Activated naive CD8-positive, alpha-beta T cell treated with anti-CD3 and anti-CD28 coated beads, Interleukin-2, amount 10 ng/mL, durations not matched to agents 7 days and 5 days (primary cell): ENCODE measurements at places on chromosomes 1 and 21.

- no peaks in the 10 kb centered on the region for H3K27me3 ChIP-seq
- H3K4me3 ChIP-seq: no peak overlapping the region
- peaks cover 39% of the 10 kb centered on the region for H3K36me3 ChIP-seq
- no peak overlapping the region for H3K27ac ChIP-seq
- peak; percentile 42 for DNase-seq
- peaks cover 41% of the 10 kb centered on the region for H3K4me1 ChIP-seq
Measured at GRCh38 chr1:221740993-221741702, 741 bp downstream of the DUSP10 start.

DNA sequence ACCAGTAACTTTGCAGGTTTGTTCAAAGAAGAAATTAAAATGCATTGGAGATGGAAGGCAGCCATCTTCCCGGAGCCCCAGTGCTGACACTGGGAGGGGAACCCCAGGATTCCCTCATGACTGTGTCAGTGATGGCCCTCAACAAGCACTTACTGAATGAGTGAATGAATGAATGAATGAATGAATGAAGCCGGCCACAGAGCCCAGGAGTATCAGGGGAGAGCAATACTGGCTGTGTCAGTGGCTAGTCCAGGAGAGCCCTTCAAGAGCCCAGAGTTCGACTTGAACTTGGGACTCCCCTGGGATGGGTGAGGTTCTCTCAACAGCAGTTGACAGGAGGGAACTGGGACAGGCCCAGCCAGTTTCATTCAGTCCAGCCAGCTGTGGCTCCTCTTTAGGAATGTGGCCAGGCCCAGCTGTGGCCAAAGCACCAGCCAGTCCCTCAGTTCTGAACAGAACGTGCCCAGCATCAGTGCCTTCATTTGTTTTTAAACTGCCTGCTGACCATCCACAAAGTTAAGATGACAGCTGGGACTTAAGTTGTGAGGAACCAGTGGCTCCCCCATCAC, 9.2 kb upstream of the ERG start:
- H3K4me3 ChIP-seq: no peak overlapping the region
- no peak overlapping the region for H3K27ac ChIP-seq
- H3K27me3 ChIP-seq: peaks cover 23% of the 10 kb centered on the region
- no peak for DNase-seq
- H3K4me1 ChIP-seq: peaks cover 6% of the 10 kb centered on the region
- no peaks in the 10 kb centered on the region for H3K36me3 ChIP-seq

DNA sequence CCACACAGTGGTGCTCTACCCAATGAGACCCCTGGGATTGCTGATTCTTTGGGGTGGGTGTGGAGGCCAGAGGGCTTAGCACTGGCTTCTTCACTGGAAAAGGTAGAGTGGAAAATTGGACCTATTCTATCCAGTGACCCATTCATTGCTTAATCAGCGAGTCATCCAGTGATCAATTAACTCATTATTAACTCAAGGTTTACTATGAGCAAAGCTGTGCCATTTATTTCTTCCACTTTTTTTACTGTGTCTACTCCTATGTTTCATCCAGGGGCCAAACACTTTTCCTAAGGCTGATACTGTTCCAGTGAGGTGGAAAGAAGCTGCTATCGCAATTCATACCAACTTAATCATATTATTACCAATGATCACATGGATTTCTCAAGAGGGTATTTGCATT, 363.9 kb downstream of the RPS6KC1 start:
- no peaks in the 10 kb centered on the region for H3K36me3 ChIP-seq
- H3K27ac ChIP-seq: no peak overlapping the region
- DNase-seq: no peak
- H3K4me1 ChIP-seq: no peaks in the 10 kb centered on the region

DNA sequence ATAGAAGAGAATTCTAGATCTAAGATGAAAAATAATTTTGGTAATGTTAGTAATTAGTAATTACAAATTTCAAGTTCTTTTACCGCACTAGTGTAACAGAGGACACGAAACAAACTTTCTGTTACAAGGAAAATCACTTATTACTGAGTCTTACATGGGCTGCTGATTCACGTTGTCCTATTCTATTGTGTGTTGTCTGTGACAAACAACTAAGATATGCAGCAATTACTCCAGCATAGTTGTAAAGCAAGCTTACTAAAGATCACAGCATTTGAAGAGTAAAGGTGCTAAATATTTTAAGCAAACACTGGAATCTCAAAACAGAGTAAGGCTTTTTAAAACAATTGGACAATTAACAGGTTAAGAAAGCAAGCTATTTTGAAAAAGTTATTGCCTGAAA, 502.3 kb downstream of the KCNT2 start:
- no peaks in the 10 kb centered on the region for H3K4me1 ChIP-seq
- H3K27me3 ChIP-seq: no peaks in the 10 kb centered on the region
- H3K4me3 ChIP-seq: no peak overlapping the region
- no peaks in the 10 kb centered on the region for H3K36me3 ChIP-seq
- H3K27ac ChIP-seq: no peak overlapping the region

GRCh38 chr1:14094611-14095400, 394.8 kb downstream of the PRDM2 start:
- H3K36me3 ChIP-seq: no peaks in the 10 kb centered on the region
- H3K27ac ChIP-seq: no peak overlapping the region
- DNase-seq: no peak

GRCh38 chr1:204647114-204647804, 38.3 kb downstream of the LRRN2 start:
- no peak overlapping the region for H3K4me3 ChIP-seq
- peaks cover 5% of the 10 kb centered on the region for H3K27me3 ChIP-seq
- no peaks in the 10 kb centered on the region for H3K36me3 ChIP-seq
- no peak for DNase-seq

DNA sequence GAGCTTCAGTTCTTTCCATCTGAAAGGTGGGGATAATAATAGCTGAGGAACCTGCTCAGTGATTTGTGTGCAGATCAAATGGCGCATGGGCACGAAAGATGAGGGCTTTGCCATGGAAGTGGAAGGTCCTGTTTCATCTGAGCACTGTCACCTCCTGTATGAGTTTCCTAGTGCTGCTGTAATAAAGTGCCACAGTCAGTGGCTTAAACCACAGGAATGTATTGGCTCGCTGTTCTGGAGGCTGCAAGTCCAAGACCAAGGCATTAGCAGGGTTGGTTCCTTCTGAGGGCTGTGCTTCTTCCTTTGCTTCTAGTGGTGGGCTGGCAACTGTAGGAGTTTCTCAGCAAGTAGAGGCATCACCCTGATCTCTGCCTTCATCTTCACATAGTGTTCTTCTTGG, 51.1 kb upstream of the RBM15 start:
- no peak for DNase-seq
- no peaks in the 10 kb centered on the region for H3K36me3 ChIP-seq
- H3K27ac ChIP-seq: no peak overlapping the region

- H3K4me3 ChIP-seq: peak overlapping the region; percentile 70
- H3K4me1 ChIP-seq: peaks cover 47% of the 10 kb centered on the region
- DNase-seq: no peak
- H3K27me3 ChIP-seq: no peaks in the 10 kb centered on the region
- H3K36me3 ChIP-seq: peaks cover 55% of the 10 kb centered on the region
Measured at GRCh38 chr1:10171105-10171767, 39.1 kb upstream of the KIF1B start.

DNA sequence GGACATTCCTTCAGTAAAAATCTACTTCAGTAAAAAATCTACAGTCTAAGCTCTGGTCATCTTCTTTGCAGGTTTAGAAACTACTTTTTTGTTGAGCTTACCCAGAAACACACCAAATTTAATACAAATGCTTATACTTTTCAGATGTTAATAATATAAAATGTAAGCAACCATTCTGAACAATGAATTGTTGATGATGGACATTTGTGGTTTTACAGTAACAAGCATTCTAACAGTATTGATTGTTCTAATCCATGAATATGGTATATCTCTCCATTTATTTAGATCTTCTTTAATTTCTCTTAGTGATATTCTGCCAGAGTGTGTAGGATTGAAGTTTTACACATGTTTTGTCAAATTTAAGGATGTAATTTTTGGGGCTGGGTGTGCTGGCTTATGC, 27.0 kb upstream of the SRSF10 start:
- H3K27ac ChIP-seq: no peak overlapping the region
- H3K36me3 ChIP-seq: no peaks in the 10 kb centered on the region
- no peaks in the 10 kb centered on the region for H3K4me1 ChIP-seq

GRCh38 chr1:82399093-82399492, 598.4 kb downstream of the ADGRL2 start:
- no peaks in the 10 kb centered on the region for H3K27me3 ChIP-seq
- H3K27ac ChIP-seq: no peak overlapping the region
- no peaks in the 10 kb centered on the region for H3K4me1 ChIP-seq

DNA sequence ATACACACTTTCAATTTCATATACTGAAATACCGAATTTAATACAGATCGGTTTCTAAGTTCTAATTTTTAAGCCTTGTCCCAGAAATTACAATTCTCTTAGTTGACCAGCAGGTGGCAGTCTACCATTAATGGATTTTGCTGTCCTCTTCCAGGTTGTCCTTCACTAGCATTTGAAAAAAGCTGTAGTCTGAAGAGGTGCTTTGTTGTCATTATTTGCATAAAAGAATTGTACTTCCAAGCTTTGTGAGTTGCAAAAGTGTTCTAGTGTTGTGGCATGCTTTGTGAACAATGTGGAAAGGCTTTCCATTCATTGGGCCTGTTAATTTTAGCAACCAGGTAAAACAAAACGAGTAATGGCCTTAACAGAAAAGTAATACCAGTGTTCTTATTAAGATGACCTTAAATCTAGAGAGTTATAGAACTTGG, 193.6 kb downstream of the RPS6KC1 start:
- DNase-seq: no peak
- no peaks in the 10 kb centered on the region for H3K27me3 ChIP-seq
- no peak overlapping the region for H3K4me3 ChIP-seq
- H3K4me1 ChIP-seq: no peaks in the 10 kb centered on the region
- no peak overlapping the region for H3K27ac ChIP-seq

DNA sequence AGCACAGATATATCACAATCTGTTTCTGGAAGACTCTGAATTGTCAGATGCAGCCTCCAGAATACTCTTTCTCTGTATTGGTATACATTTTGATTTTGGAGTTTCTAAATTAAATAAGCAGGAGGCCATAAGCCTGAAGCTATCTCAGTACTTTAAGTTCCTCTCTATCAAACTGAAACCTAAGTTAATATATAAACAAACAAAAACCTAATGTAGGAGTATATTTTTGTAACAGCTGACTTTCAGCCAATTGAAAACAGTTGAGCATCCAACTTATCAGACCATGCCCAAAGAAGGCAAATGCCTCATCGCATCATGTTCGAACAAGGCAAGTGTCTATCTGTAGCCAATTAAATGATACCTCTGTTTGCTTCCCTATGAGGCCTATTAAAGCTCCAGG, 1054.4 kb downstream of the AMY1C start:
- no peak overlapping the region for H3K4me3 ChIP-seq
- no peaks in the 10 kb centered on the region for H3K36me3 ChIP-seq
- H3K27ac ChIP-seq: no peak overlapping the region
- H3K27me3 ChIP-seq: no peaks in the 10 kb centered on the region
- no peak for DNase-seq

GRCh38 chr1:202084791-202085681, 37.7 kb upstream of the GPR37L1 start:
- DNase-seq: no peak
- peaks cover 5% of the 10 kb centered on the region for H3K27me3 ChIP-seq
- no peaks in the 10 kb centered on the region for H3K36me3 ChIP-seq
- H3K27ac ChIP-seq: peak overlapping the region; percentile 11
- H3K4me1 ChIP-seq: no peaks in the 10 kb centered on the region

- H3K27me3 ChIP-seq: no peaks in the 10 kb centered on the region
- H3K27ac ChIP-seq: no peak overlapping the region
- H3K4me1 ChIP-seq: no peaks in the 10 kb centered on the region
- H3K4me3 ChIP-seq: no peak overlapping the region
Measured at GRCh38 chr1:215819114-215819513, 252.0 kb downstream of the KCTD3 start.

DNA sequence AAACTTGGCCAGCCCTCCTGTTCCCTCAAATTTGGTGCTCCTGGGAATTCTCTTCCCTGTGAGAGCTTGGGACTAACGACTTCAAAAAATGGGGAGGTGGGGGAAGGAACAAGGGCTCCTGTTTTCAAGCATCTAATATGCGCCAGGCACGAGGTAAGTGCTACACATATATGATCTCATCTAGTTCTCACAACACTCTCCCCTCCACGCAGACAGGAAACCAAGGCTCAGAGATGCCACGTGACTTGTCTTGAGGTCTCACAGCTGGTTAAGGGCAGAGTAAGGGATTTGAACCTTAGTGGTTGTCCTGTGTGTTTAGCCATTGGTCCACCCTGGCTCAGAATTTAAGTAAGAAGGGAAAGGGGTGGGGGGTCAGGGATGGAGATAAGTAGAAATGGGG, 125.9 kb downstream of the DMRTB1 start:
- H3K27ac ChIP-seq: peak overlapping the region; percentile 37
- H3K27me3 ChIP-seq: peaks cover 18% of the 10 kb centered on the region
- peak; percentile 50 for DNase-seq
- peak overlapping the region; percentile 17 for H3K4me3 ChIP-seq
- peaks cover 13% of the 10 kb centered on the region for H3K4me1 ChIP-seq

DNA sequence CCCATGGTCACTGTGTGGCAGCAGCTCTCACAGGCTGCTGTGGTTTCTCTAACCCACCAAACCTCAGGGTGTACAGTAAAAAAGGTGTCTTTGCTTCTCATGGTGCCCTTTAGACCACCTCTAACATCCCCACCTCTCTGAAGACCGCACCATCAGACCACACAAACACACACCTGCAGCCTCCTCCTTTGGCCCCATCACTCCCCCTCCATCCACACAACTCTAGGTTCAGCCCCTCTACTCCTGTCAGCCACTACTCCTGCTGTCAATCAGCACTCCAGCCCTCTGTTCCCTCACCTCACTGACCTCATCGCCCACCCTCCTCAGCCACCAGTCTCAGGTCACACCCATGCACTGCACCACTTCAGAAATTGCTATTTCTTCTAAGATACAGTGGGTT, 7.5 kb downstream of the ZNF692 start:
- H3K4me1 ChIP-seq: peaks cover 8% of the 10 kb centered on the region
- H3K27me3 ChIP-seq: no peaks in the 10 kb centered on the region
- peaks cover 25% of the 10 kb centered on the region for H3K36me3 ChIP-seq
- no peak for DNase-seq
- H3K27ac ChIP-seq: no peak overlapping the region

GRCh38 chr1:221961532-221962292, 219.8 kb upstream of the DUSP10 start:
- DNase-seq: peak; percentile 63
- no peaks in the 10 kb centered on the region for H3K36me3 ChIP-seq

GRCh38 chr1:164702216-164702615, 143.2 kb downstream of the PBX1 start:
- no peak for DNase-seq
- no peaks in the 10 kb centered on the region for H3K27me3 ChIP-seq
- no peaks in the 10 kb centered on the region for H3K36me3 ChIP-seq
- no peak overlapping the region for H3K27ac ChIP-seq

- H3K27ac ChIP-seq: peak overlapping the region; percentile 61
- no peaks in the 10 kb centered on the region for H3K27me3 ChIP-seq
- DNase-seq: no peak
Measured at GRCh38 chr1:200992382-200993048, 31.0 kb downstream of the KIF21B start.

GRCh38 chr1:2213576-2214505, 14.3 kb upstream of the SKI start:
- H3K27me3 ChIP-seq: peaks cover 12% of the 10 kb centered on the region
- H3K27ac ChIP-seq: no peak overlapping the region
- H3K36me3 ChIP-seq: peaks cover 3% of the 10 kb centered on the region
- H3K4me1 ChIP-seq: no peaks in the 10 kb centered on the region
